ENCODE measurements at places on chromosomes 2 and 18.

- no peak for DNase-seq
Observed at GRCh38 chr2:143205106-143205764, 76.0 kb downstream of the ARHGAP15 start.

GRCh38 chr2:96095116-96095636 lies 21.2 kb downstream of the ADRA2B start:
- no peak for DNase-seq

DNA sequence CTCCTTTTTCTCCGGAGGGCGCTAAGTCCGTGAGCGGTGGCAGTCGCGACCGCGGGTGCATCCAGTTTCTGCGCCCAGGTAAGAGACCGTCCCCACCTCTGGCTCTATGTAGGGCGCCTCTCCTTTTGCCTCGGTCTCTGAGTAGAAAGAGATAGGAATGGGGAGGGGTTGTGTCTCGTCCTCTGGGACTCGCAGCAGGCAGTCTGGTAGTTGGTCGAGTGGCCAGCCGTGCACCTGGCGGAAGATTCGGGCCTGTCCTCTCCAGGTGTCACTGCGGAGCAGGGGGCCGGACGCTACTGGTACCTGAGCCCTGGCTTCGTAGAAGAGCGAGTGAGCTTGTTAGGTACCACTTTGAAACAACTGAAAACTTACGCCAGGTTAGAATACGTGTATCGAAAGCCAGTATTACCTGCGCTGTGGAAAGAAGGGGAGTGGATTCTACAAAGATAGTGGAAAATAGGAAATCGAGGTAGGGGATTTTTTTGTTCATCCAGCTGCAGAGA lies 403 bp downstream of the MAP2 start:
- DNase-seq, result no peak

DNA sequence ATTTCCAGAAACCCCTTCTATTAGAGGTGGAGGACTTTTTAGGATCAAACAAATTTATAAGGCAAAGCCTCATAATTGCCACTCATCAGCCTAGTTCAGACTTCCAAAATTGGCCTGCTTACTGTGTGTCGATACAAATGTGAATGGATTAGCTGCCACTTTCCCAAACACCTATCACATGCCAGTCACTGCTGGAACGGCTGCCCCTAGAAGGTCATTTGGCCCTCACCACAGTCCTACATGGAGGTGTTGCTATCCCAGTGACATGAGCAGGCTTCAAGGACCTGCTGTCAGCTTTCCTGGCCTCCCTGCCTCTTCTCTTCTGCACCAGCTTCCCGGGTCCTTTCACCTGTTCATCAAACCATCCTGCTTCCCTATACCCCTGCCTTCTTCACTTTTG lies 279.2 kb upstream of the SKOR2 start:
- DNase-seq, result no peak

GRCh38 chr2:106257830-106258229 lies 63.7 kb upstream of the UXS1 start:
- DNase-seq, result no peak

- DNase-seq, result no peak
Observed at GRCh38 chr2:159090514-159091201, 122.2 kb downstream of the TANC1 start.

GRCh38 chr2:21155365-21156136 lies 31.8 kb downstream of the TDRD15 start:
- no peak for DNase-seq

DNA sequence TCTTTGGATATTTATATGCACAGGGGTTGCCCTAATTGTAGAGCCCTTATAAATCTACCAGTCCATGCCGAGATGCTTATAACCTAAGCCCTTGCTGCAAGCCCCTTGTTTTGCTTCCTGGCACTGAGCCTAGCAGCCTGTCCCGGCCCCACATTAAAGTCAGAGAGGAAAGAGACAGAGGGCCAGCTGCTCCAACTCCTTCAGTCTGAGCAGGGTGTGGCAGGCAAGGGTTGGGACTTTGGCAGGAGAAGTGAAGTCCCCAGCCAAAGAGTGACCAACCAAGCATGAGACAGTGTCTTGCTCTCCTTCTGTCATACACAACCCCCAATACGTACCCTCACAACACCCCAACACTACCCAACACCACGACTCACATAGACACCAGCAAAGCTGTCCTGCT lies 54.7 kb upstream of the FZD7 start:
- no peak for DNase-seq

GRCh38 chr18:22838639-22839277 lies 94.4 kb upstream of the RBBP8 start:
- DNase-seq, result no peak

DNA sequence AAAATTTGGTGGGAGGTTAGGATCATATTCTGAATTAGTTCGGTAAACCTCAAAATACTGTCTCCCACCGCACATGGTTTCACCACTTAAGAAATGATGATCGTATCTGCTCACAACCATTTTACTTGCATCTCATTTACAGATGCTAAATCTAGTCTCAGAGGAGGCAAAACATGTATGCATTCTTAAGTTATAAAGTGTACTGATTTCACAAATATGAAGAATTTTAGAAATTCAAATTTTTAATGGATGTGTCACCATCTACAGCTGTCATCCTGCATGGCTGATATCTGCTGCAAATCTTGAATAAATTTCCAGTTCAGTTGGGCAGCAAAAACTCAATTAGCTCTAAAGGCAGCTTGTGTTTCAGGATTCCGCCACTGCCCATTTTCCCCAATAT lies 243.3 kb upstream of the KCNJ3 start:
- no peak for DNase-seq

- no peak for DNase-seq
Observed at GRCh38 chr2:4020153-4020552, 316.8 kb downstream of the DCDC2C start.

DNA sequence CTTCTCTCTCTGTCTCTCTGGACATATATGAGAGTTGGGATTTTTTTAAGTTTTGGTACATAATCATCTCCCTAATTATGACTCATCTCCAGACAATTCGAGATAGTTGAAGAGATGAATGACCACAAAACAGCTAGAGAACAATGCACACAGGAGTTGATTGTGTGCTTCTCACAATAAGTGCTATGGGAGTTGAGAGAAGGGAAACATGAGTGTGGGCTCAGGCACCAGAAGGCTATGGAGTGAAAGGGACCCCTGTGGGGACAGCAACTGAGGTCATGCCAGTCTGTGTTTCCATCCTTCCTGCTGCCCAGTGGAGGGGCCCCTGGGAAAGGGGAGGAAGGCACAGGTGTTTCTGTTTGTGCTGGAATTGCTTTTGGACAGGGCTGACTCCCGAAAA lies 6.5 kb upstream of the YWHAQ start:
- DNase-seq, result peak; percentile 53

DNA sequence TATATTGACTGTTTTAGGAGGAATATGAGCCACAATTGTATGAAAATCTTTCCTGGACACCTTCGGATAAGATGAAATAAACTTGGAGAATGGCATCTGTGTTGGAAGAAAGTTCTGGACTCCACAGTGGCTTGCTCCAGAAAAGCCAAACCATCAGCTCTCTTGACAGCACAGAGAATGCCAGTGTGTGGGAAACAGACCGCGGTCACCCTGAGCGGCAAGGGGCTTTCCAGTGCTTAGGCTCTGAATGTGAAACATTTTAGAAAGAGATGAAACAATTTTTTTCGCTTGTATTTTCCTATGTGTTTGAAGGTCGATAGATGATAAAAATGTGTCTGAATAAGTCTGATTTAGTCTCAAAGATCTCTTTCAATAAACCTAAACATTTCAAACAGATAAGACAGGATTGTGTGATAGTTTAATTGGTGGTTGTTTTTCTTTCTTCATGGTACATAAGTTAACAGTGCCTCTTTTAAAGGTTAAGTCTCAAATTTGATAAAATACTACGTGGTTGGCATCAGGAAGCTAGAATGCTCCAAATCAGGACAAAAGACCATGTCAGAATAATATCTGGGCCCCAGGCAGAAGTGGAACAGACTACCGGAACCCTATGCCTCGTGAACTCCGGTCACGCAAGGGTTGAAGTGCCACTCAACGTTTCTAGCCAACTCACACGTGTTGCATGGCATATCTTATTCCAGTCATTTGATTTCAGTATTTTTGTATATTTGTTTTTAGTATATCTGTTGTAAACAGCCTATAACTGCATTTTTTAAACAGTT lies 28.9 kb downstream of the PTGR3 start:
- no peak for DNase-seq

DNA sequence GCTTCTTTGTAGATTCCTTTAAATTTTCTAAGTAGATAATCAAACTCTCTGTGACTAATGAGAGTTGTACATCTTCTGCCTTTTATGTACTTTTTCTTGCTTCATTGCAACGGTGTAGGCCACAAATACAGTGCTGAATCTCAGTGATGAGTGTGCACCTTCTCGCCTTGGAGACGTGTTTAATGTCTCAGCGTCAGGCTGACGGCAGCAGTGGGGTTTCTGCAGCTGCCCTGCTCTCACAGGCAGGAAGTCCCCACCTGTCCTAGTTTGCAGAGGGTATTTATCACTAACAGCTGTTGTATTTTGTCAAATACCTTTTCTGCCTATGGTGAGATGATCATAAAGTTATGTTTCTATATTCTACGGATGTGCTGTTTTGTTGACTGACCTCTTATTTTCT lies 13.3 kb downstream of the AGXT start:
- no peak for DNase-seq

DNA sequence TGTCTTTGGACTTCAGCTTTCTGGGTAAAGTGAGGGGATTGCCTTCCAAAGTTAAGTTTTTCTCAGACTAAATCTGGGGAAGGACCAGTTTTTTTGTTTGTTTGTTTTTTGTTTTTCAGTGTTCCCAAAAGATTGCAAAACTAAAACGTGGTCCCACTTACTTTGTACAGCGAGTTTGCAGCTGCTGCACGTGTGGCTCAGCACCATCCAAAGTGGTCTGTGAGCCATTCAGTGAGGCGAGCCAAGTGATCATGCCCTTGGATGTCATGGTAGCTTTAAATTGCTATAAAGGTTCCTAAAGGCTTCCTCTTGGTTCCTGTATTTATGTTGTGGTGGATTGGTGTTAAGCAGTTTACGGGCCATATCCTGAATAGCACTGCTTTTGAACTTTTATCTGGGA lies 23.0 kb downstream of the TET3 start:
- DNase-seq, result no peak

DNA sequence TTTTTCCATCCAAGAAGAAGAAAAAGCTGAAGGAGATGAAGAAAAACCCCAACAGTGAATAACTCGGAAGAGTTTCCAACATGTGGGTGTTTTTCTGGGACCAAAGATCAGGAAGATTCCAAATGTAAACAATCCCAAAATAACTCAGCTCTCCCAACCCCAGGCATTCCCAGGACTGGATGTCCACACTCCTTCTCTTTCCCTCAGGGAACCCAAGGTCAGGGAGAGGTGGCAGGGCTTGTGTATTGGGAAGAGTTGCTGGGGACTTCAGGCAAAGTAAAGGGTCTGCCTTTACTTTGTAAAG lies 268.0 kb downstream of the DYSF start:
- no peak for DNase-seq

DNA sequence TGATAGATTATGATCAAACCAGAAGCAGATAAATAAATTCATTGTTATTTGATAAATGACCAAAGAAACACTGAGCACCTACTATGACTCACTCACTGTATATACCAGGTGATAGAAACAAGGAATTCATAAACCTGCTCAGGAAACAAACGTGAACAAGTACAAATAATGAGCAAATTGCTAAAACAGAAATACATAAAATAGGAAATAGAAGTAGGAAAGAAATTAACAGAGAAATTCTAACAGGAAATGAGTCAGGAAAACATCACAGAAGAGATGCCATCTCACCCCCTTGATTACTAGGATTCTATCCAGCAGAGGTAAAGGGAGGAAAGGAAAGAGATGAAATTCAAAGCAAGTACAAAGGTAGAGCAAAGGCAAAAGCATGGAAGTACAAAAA lies 31.3 kb downstream of the EXOC6B start:
- no peak for DNase-seq

GRCh38 chr2:147456779-147457178 lies 388.1 kb upstream of the ACVR2A start:
- no peak for DNase-seq

DNA sequence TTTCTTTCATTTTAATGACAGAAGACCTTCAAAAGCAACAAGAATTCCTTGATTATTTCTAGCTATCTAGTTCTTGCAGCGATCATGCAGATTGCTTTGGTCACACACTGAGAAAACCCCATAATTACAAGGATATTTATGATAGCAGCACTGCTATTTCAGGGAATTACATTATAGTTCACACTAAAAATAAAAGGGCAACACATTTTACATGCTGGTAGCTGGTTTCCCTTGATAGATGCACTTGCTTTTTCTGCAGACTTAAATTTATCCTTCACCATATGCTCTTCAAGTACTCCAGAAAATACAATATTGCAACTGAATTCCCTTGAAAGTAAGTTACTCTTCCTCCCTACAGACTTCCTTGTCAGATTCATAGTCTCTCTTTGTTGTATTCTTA lies 751.1 kb downstream of the CCDC85A start:
- no peak for DNase-seq

DNA sequence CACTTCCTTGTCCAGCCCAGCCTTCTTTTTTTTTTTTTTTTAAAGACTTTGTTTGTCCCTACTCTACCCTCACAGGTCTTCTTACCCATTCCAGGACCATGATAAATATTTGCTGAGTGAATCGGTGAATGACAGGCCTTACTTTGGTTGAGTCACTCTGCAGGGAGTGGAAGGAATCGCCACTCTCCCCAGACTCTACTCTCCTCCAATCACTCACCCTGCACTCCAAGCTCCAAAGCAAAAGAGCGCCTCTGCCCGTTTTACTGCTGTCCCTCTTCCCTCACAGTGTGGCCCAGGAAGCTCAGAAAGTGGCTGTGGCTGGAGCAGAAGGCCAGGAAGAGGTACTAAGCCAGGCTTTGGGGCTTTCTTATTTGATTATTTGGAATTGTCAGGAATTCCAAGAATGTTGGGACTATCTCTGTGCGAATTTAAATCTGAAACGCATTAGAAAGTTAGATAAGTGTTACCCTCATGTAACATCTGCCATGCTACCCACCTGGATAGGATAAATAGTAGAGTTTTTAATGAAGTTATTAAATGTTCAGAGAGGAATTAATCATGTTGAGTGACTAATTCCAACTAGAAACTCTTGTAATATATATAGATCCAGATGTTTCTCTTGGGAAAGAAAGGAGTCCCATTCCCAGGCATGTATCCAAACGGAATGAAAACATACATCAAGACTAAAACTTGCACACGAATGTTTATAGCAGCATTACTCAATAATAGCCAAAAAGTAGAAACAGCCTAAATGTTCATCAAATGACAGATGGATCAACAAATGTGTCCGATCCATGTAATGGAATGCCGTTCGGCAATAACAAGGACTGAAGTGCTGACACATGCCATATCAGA lies 43.0 kb upstream of the CHMP1B start:
- no peak for DNase-seq

DNA sequence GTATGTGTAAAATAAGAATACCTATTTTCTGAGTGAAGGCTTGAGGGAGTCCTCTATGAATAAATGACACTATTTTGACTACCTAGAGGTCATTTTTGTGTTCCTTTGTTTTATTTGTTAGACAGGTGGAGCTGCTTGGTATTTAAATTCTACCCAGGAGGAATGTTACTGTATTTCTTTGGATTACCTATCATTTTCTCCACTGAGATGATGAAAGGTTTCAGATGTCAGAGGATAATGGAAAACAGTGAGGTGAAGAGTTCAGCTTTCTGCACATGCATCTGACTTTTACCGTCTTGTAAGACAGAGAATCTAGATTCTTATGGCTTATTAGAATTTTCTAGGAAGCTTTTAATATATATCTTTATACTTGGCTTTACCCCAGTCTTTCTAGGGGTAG lies 689.8 kb upstream of the NXPH2 start:
- no peak for DNase-seq

Data from hypothalamus (tissue), 51 donors.